ENCODE measurements at places on chromosomes 3 and 15.

DNA sequence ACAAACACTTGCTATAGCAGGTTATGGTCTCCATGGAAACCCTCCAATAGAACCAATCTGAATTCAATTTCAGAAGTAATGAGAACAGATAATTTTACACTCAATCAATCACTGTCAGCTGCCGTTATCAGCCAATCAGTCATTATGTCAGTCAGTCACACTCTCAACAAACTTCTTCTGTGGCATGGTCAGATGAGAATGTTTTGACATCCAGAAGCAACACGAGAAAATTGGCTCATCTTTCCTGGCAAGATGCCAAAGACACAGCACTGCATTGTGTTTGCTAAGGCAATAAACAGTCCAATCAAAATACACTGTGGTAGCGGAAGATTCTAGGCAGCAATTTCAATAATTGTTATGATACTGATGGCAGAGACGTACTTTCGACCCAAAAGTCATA is 190.7 kb downstream of the RORA start:
- ATAC-seq: no peak

GRCh38 chr3:125017406-125017805 is 38.4 kb downstream of the HEG1 start:
- ATAC-seq: no peak

DNA sequence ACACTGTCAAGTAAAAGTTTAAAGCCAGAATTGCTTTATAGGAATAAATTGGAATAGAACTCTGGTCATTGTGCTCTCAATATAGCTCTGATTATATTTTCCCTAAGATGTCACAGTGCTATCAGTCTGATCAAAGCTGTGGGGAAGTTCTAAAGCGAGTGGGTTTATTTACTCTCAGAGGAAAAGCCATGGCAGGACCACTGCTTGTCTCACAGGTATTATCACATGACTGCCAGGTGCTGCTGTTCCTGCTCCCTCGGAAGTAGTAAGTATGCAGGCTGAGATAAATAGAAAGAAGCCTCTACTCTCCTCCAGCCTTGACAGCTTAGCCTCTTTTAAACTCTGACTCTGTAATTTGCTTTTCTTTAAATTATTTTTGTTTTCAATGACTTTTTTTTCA is 49.1 kb upstream of the UTS2B start:
- no peak for ATAC-seq

DNA sequence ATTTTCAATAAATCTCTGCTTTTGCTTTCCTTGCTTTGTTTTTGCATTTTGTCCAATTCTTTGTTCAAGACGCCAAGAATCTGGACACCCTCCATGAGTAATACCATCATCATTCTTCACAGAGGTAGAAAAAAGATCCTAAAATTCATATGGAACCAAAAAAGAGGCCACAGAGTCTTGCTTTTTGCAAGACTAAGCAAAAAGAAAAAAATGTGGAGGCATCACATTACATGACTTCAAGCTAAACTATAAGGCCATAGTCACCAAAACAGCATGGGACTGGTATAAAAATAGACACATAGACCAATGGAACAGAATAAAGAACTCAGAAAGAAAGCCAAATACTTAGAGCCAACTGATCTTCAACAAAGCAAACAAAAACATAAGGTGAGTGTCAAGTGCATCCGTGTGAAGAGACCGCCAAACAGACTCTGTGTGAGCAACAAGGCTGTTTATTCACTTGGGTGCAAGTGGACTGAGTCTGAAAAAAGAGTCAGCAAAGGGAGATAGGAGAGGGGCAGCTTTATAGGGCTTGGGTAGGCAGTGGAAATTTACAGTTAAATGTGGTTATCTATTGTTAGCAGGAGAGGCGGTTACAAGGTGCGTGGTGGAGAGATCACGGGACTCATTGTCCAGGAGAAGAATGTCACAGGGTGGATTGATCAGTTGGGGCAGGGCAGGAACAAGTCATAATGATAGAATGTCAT is 10.9 kb downstream of the STRIT1 start:
- ATAC-seq: peak; percentile 42

DNA sequence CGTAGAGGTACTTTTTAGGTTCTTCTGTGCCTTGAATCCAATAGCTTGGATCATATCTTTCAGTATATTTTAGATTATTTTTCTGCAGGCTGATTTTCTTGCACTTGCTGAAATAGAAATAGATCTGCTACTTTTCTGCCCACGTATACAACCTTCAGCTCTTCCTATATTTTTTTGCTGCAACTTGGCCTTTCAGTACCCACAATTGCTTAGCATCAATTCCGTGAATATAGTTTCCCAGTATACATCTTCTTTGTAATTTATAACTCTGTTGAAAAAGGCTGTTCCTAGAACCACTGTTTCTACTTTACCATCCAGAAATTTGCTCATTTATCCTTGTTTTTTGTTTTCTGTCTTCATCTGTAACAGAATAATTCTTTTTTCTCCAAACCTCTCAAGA is 36.2 kb downstream of the GTF2E1 start:
- no peak for ATAC-seq

GRCh38 chr3:51338632-51339031 is 46.5 kb upstream of the MANF start:
- no peak for ATAC-seq

GRCh38 chr3:45272828-45273470 is 46.9 kb upstream of the TMEM158 start:
- no peak for ATAC-seq

DNA sequence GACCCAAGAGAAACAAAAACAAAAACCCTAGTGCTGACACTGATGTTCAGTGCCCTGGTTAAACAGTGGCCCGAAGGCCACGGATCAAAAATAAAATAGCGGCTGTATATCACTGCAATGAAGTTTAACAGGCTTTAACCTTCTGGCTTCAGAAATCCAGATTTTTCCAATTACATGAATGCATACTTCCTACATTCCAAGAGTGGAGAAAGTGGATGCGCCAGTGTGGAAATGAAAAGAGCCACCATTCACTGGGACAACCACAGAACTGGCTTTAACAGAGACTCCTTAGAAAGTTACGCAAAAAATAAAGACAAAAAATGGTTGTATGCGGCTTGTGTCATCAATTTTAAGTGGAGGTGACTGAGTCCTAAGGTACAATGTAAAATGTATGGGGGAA is 522.2 kb downstream of the FHIT start:
- ATAC-seq: no peak

- ATAC-seq: peak; percentile 93
Observed at GRCh38 chr3:185677146-185677829, 91.2 kb downstream of the SENP2 start.

DNA sequence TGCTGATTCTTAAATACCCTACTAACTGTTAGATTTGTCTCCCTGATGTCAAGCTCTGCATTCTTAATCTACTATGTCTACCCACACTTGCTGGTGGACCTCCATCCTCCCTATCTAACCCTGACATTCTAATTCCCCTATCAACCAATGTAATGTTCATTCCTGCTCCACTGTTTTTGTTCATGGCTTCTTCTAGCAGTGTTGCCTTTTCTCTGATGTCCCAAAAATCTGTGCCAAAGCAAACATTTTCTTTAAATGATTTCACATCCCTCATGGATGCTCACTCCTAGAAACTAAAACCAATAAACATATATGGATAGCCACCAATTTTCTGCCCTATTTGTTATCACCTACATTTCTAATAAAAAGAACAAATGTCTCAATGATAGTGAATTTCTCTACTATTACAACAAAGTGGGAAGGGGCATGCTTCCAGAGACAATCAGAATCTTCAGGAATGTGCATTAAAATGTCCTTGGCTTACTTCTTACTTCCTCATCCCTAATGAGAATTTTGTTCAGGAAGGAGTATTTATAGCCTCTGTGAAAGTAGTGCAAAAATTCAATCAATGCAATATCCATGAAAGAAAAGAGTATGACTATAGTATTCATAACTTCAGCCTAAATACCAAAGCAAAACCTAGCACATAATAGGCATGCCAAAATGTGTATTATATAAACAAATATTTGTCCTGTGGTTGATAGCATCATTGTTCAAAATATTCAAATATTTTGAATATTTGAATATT is 273.3 kb downstream of the ZNF385D start:
- ATAC-seq: no peak

DNA sequence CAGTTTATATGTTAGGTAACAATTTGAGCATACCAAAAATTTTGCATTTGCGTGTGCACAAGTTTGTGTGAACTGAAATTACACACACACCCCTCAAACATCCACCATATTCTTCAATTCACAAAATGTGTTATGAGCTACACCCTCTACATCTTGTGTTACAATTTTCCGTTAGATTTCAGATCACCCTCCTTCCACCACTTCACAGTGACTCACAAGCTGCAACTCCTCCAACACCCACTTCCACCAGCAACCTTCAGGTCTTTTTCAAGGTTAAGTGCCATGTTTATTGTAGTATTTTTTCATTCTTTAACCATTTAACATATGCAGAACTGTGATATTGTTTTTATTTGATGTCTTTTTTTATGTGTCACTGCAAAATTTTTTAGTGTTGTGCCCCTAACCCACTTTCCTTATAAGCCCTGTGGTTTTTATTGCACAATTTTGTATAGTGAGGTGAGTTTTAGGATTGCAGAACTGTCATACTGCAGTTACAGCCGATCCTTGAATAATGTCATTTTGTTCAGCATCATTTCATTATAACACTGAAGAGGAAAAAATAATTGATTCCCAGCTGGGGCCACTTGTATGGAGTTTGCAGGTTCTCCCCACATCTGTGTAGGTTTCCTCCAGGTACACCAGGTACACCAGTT is 148.9 kb downstream of the PLCL2 start:
- peak; percentile 34 for ATAC-seq

DNA sequence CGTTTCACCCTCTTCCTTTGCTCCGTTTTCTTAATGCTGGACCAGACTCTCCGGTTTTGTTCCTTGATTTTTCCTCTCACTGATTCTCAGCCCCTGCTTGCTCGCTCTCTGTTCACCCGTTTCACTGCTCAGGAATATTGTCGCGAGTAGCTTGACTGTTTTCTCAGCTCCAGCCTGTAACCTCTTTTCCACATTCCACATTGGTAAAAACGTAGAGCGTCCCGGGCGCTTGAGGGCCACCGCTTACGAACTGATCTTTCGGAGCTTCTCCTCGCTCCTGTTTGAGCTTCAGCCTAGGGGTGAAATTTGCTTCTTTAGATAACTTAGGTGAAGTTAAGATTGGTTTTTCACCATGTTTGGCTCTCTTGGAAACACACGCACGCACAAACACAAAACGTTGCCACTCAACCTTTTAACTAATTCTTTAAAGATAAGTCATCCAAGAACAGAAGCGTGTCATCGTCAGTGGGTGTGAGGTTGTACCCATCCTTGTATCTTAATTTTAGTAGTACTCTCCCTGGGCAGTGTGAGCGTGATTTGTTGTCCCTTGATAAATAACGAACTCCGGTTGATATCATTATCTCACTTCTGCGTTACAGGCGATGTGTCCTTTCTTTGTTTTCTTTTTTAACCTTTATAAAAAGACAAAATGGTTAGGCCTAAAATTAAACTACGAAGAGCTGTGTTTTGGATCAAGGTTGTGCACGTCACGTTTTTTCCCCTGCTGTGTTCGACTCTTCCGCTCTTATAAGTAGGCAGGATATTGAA is 1.0 kb downstream of the PAK2 start:
- peak; percentile 51 for ATAC-seq

GRCh38 chr3:174342941-174343501 is 516.1 kb upstream of the NAALADL2 start:
- ATAC-seq: no peak

GRCh38 chr15:64029633-64030032 is 16.7 kb downstream of the DAPK2 start:
- no peak for ATAC-seq

GRCh38 chr3:154182975-154183374 is 61.8 kb downstream of the ARHGEF26 start:
- no peak for ATAC-seq

DNA sequence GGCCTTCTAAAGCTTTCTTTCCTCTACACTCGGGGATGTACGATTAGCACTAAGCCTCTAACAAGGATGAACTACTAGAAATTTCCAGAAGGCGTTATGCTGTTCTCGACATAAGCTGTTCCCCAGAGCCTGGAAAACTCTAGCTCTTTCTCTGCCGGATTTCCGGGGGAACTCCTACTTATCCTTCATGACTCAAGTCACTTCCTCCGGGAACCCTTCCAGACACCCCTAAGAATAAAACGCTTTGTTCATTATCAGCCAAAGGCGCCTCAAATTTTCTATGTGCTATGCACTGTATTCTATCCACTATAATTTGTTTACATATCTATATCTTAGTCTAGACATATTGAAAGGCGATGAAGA is 455 bp upstream of the SNAP23 start:
- peak; percentile 11 for ATAC-seq

DNA sequence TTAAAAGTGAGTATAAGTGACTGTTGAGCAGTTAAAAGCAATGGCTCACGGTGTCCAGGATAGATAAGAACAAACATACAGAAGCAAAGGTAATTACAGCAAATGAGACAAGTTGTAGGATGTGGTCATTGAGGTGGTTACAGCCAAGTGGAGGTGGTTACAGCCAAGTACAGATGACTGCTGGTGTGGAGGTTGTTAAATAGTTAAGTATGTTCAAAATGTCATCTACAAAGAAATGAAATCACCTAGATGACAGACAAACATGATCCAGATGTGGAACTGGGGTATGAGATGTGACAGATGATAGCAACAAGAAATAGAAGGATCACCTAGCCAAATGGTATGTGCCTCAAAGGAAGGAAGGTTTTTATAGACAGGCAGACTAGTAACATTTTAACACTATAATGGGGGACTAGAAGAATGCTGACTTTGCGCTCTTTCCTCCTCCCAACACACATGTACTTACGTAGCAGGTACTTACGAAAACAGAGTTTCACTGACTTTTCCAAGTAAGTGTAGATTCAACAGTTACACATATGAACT is 6.8 kb upstream of the ANKRD28 start:
- ATAC-seq: peak; percentile 10

GRCh38 chr3:63849175-63849574 is 14.4 kb downstream of the THOC7 start:
- no peak for ATAC-seq

DNA sequence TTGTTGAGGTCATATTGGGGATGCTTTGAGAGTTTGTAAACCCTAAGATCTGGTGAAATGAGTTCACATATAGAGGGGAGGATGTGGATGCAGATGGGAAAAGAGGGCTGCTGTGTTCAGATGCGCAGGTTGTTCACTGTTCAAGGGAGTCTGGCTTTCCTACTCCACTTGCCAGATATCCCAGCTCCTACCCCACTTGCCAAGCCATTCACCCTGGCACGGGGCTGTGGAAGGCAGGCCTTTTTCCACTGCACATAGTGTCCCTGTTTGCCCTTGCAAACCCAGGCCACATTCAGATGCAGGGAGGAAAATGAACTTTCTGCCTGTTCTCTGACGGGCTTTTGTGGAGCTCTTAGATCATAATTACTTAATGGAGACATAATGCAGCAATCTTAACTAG is 29.0 kb downstream of the CRABP1 start:
- ATAC-seq: no peak

- peak; percentile 94 for ATAC-seq
Observed at GRCh38 chr3:11477407-11477911, 166.3 kb downstream of the VGLL4 start.

DNA sequence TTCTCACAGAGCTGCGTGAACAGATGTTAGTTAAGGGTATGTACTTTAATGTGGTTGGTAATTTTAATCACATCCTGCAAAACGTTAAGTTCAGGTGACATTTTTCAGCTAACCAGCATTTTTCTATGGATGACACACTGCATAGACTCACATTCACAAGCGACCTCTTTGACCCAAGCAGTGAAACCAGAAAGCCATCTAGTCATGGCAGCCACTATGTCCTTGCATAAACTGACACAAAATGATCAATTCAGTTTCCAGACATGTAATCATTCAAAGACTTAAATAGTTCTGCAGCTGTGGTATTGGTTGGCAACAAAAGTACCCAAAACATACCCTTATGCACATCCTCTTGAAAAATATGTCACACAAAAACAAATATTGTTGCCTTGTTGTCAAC is 7.4 kb upstream of the CAPN7 start:
- ATAC-seq: no peak
